Left forelimb (tissue), 1 donor: ENCODE measurements at places on chromosomes 7 and 10.

- no peak for DNase-seq
Measured at GRCh38 chr10:132270256-132270655, 37.5 kb downstream of the STK32C start.

GRCh38 chr7:156944876-156945275 is 4.6 kb upstream of the NOM1 start:
- no peak for DNase-seq

DNA sequence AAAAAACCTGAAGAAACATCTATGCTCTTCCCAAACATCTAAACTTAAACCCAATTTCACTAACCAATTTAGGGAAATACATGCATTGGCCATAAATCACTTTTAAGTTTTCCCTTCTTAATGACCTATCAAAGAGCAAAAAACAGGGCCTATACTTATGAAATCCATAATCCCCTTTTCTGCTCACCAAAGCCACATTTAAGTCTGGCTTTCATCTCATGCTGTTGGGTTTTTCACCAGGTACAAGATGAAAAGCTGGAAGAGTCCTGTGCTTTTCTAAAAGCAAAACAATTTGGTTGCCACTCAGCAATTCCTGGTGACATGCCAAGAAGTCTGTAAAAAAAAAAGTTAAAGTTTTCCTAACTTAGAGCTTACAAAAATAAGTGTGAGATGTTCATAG is 92.6 kb downstream of the HPSE2 start:
- no peak for DNase-seq

- no peak for DNase-seq
Measured at GRCh38 chr7:70805360-70805759, 326.6 kb upstream of the GALNT17 start.

DNA sequence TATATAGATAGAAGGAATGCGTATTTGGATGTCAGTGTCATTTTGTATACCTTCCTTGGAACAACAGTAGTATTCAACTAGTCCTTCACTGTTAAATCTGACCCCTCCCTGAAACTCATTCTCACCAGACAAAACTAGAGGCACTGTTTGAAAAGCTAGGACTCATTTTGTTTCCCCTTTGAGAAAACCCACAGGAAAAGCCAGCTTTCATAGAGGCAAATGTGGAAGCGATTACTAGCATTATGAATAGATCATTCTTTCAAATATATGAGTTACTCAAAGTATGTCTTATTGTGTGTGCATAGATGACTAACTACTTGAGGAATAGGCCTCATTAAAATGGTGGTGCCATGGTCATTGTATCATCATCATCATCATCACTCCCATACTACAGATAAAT is 1.9 kb upstream of the ASB15 start:
- DNase-seq = no peak
